ENCODE measurements at places on chromosomes 7 and 10.

GRCh38 chr7:5780801-5781496, 514 bp downstream of the RNF216 start:
- peak; percentile 30 for DNase-seq

DNA sequence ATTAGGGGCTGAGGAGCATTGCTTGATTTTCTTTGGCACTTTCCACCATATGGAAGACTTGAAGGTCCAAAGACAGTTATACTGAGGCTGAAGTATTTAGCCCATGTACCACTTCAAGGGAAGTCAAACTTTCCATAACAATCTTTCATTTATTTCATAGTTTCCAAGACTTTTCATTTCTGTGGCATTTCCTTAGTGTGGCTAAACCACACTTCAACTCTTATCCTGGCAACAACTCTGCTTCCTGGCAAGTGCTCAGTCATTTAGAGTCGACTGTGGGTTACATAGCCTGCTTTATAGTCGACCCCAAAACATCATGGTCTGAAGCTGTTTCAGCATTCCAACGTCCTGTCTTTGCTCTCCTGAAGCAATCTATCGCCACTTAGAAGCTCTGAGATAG, 343.0 kb upstream of the SEMA3D start:
- no peak for DNase-seq

DNA sequence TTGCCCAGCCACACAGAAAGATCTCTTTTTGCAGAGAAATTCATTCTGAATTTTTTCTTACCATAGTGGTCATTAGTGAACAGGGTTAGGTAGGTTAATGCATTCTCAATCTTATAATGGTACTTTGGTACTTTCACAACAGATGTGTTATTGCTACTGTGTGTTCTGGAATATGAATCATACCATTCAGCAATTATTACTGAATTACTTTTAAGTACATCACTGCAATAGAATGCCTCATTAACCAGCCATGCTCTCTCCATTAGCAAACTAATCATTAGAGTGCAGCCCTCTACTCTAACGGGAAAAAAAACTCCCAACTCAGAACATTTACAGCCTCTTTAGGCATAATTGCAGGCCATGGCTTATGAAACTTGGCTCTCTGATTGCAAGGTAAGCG, 102.1 kb downstream of the DOCK4 start:
- no peak for DNase-seq

- no peak for DNase-seq
These were observed 213.0 kb downstream of the BUB3 start for GRCh38 chr10:123367195-123367594.

GRCh38 chr10:26805567-26806245, 55.1 kb downstream of the ABI1 start:
- peak; percentile 50 for DNase-seq

DNA sequence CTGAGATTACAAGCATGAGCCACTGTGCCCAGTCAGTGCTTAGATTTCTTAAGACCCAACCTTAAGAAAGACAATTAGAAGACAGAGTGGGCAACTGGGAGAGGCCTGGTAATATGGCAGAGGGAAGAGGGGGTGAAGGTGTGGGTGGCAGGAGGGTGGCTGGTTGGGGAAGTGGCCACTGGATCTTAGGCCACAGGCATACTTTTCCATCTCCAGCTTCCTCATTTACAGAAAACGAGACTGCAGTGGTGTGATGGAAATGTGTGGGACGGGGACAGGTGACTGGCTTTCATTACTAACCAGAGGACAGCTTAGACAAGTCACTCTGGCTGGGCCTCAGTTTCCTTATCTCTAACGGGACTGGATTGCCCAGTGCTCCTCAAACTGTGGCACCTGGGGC, 1.0 kb upstream of the FFAR4 start:
- DNase-seq, result no peak

GRCh38 chr7:14071045-14071444, 81.6 kb upstream of the ETV1 start:
- DNase-seq, result no peak

DNA sequence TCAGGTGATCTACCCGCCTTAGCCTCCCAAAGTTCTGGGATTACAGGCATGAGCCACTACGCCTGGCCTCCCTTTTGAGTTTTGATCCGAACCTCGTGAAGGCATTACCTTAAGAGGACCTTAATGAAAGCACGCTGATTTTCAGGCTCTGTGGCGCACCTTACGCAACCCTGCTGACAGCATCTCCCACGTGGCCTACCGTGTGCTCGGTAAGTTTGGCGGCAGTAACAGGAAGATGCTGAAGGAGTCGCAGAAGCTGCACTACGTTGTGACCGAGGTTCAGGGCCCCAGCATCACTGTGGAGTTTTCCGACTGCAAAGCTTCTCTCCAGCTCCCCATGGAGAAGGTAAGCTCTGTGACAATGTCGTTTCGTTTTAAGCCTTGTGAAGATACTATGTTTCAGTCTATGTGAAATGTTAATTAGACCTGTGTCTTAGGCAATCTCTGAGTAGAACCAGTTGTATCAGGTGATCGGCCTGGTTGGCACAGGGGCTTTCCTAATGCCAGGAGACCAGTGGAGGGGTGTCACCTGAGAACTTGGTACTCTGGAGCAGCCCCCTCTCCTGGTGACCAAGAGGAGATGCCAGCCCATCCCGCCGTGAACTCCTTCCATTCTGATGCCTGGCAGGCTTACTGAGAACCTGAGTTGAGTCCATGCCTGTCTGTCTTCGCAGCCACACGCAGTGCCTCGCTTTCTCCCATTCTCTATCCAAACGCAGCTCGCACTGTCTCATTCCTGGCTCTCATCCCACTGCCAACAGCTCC, 43.5 kb downstream of the TRRAP start:
- no peak for DNase-seq

DNA sequence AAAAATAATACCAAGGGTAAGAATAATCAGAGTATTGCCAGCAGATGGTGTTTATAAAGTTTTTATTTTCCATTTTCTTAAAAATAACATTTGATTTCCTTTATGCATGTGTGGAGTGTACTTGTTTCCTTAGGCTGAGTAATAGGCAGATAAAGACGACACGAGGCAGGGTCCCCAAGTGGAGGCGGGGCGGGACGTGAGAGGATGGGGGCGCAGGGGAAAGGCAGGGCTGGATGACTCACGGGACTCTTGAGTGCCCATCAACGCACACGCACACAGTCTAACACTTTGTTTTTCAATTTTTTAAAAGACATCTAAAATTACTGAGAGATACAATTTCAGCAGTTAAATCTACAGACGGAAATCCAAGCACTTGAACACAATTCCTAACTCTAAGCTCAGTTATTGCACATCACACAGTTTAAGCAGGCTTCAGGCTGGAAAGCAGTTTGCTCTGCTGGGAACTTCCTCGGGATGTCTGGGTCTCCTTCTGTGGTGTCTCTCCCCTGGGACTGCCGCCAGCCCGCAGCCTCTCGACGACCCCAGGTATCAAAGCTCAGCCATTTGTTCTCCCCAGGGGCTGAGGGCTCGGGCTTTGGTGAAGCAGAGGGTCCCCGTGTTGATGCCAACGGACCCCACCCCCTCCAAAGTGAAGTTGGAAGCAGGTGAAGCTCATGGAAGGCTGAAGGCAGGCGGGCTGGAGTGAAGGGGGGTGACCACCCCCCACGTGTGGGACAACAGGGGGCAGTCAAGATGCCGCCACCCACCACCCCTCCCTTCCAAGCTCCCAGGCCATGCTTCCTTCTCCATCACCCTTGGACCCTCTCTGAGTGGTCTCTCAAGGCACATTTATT, 29.1 kb downstream of the SPOCK2 start:
- no peak for DNase-seq

DNA sequence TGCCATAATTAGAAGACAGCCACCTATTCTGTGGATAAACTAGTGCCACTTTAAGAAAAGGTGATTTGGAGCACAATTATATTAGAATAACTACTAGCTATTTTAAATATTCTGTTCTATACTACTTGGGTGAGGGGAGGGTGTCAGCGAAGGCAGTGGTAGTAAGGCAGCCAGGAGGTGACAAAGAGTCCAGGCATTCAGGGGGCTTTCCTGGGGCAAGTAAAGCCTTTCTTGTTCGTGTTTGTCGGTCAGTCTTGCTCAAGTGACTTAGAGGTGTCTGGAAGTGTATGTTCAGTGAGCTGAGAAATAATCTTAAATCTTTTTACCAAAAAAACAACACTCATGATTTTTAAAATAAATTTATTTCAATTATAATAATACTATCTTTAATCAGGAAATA, 34.4 kb downstream of the ADD3 start:
- DNase-seq, result no peak

GRCh38 chr7:89311886-89312285, 516.3 kb upstream of the TEX47 start:
- no peak for DNase-seq

- DNase-seq, result no peak
These were observed 53.4 kb downstream of the CFAP58 start for GRCh38 chr10:104406715-104407650.

DNA sequence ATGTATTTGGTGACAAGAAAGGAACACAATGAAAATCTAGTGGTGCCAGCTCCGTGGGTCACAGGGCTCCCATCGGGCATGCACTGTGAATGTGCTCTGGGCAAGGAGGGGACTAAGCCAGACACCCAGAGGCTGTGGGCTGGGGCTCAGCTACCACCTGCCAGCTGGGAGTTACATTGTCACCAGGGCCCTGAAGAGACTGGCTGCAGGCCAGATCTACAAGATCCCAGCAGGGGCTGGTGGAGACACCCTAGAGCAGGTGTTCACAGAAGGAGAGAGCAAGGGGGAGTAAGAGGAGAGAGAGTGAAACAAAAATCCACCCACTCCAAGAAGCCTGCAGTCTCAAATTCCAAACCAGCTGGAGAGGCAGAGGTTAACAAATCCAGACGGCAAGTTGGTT, 116.6 kb upstream of the ADCY1 start:
- DNase-seq, result no peak

DNA sequence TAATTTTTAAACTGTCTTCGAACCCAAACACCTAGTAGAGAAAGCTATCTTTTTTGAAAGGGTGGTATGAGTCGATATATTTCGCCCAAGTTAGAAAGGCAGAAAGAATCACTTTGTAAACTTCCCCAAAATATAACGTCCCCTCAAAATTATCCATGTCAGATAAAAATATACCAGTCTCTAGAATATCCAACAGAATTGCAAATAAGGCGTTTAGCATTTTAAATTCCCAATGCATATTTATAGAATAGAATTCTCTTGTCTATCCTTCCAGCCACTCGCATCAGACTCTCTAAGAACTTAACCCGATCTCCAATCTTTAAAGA, 2.1 kb downstream of the CTBP2 start:
- DNase-seq, result no peak

DNA sequence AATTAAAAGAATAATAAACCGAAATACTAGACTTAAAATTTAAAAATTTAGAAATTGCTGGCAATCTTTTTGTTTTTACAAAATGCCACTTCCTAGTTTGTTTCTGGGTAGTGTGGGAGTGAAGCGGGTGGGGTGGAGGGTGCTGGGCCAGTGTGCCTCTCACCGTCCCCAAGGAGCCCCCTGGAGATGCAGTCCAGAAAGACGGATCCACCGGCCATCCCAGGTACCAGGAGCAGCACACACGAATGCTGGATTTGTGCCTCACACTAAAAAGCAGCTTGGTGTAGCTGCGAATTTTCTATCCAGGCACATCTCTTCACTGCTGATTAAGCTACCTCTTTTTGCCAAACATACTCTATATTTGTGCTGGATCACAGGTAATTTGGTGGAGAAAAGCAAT, 618.1 kb downstream of the DNAJB6 start:
- no peak for DNase-seq

GRCh38 chr10:1048349-1048731, 579 bp downstream of the IDI1 start:
- no peak for DNase-seq

GRCh38 chr7:69683002-69683401, 84.7 kb downstream of the AUTS2 start:
- DNase-seq, result no peak

DNA sequence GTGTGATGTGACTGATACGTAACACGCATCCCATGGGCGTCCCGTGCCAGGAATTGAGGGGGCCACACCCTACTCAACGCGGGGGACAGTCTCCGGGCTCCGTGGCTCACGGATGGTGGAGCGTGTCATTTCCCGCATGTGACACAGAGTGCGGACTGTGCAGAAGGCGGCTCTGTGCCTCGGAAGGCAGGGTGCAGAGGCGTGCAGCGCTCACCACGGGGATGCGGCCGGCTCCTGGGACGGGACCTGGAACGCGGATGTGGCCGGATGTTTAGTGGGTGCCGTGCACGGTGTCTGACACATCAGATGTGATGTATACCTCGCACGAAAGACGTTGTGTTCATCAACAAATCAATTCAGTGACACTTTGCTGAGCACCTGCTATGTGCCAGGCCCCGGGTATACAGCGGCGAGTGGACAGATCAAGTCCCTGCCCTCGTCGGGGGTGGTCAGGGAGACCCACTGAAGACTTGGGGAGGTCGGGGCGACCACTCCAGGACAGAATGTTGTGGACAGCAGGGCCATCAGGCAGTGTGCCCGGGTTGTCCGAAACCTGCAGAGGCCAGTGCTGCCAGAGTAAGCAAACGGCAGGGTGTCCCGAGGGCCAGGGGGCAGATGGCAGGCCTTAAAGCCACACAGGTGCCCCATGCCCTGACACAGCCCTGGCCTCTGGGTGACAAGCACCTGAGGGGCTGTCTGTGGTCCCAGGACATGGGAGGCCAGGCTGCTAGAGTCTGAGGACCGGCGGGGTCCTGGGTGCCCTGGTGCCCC, 38.1 kb downstream of the MICALL2 start:
- DNase-seq, result no peak

- DNase-seq, result no peak
These were observed 26.3 kb downstream of the DOCK1 start for GRCh38 chr10:126931544-126931943.

- DNase-seq, result no peak
These were observed 29.6 kb downstream of the FOXP2 start for GRCh38 chr7:114444196-114444595.

DNA sequence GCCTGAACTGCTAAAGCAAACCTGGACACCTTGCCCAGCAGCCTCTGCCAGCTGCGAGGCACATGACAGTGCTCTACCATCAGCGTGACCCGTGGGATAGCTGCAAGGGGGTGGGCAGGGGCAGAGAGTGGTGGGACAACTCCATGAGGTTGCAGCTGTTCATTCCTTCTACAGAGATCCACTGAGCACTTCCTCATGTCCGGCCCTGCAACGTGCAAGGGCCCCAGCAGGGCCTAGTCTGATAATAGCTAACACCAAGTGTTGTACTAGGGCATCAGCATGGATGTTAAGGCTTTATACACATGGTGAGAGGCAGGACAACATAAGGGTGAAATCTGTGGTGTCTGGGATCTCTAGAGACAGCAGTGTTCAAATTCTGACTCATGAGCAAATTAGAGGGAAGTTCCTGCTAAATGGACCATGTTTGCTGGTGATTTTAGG, 14.3 kb downstream of the NOD1 start:
- no peak for DNase-seq

DNA sequence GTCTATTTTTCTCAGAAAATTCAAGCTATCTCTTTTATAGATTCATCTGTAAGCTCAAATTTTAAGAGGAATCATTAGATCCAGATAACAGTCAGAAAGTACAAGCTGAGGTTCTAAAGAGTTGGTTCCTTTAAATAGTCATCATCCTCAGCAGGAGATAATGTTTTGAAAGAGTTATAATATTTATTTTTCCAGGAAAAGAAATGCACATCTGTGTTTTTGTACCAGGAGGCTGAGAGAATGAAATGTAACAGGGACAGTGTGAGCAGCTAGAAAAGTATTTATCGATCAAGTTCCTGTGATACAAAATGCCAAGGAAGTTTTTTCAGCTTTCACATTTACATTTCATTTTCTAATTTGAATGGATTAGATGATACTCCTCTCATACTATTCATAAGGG, 120.2 kb upstream of the LRRTM3 start:
- DNase-seq, result no peak
